ENCODE measurements at places on chromosomes 11 and 22.

DNA sequence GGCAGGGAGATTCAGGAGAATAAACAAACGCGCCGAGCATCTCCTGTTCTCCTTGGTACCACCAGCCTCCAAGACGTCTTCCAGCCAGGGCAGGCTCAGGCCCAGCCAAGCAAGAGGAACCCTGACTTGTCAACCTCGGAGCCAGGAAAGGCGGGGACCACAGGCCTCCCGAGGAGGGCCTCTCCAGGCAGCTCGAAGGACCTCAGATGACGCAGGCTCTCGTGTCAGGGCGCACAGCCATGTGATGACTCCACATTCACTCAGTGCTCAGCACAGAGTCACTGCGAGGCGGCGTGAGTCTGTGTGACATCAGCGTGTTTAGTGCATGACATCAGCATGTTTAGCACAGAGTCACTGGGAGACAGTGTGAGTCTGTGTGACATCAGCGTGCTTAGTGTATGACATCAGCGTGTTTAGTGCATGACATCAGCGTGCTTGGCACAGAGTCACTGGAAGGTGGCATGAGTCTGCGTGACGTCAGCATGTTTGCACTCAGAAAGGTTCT lies 241.4 kb downstream of the BRD1 start:
- no peak for DNase-seq

DNA sequence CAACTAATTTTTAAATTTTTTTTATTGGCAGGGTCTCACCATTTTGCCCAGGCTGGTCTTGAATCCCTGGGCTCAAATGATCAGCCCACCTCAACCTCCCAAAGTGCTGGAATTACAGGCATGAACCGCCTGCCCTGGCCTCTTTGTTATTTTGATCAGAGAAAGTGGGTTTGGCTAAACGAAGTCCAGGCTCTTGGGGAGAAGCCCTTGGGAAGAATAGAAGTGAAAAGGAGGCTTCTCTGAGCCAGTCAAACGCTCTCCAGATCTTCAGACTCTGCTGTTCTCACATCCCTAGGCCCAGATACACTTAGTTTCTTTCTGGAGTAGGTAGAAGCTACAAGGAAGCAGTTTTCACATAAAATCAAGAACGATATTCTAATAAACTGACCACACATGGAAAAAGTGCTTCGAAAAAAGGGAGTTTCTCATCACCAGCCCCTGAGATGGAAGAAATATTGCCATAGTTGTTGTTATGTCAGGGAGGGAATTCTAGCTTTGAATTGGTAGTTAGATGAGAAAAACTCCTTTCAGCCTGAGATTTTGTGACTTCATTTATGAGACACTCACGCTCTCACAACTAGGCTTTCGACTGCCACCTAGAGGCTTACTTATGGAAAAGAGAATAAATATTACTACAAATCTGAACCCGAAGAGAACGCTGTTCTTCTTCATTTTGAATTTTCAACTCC lies 41.7 kb upstream of the AQP11 start:
- DNase-seq: no peak

GRCh38 chr11:10725114-10725906 lies 25.7 kb upstream of the CTR9 start:
- DNase-seq: no peak

DNA sequence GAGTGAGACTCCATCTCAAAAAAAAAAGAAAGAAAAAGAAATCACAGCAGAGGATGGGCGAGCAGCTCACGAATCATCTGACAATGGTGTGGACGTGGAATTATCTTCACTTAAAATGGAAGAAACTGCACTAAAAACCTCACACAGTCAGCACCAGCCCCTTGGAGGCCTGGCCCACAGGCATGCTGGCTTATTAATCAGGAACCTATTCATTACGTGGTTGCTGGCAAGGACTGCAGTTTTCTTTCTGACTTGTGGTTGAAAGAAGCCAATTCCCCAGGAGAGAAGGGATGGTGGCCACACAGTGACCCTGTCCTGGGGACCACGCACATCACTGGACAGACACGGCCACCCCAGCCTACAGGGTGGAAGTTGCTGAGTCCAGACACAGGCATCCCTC lies 401.1 kb downstream of the CTTN start:
- DNase-seq: no peak

GRCh38 chr11:107014871-107015270 lies 3.4 kb downstream of the GUCY1A2 start:
- no peak for DNase-seq

DNA sequence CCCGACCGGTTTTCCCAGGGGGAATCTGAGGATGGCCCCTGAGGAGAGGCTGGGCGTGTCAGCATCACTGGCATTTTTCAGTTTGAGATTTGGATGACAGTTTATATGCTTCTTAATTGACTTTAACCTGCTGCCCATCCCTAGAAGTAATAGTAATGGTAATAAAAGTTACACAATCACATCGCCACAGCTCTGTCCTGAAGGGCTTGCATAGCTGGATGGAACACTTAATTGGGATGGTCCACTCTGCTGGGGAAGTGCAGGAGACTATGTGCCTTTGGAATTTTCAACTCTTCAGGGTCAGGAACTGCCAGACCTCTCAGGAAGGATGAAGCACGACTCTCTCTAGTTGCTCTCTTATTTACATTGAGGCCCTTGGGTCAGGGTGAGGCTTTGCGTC lies 16.2 kb downstream of the BARX2 start:
- DNase-seq: no peak

DNA sequence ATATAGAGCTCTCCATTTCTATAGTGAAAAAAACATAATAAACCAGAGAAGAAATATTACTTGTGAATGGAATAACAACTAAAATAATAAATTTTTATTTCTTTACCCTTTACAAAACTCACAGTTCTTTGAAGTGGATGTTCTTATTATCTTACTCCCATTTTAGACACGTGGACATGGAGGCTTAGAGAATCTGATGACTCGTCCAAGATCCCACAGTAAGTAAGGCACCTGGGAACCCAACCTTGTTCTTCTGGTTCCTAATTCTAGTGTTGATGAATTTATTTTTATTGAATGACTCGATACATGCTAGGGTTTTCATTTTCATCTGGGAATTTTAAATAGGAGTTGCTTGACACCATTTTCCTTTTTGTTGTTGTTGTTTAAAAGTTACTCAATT lies 1.8 kb downstream of the BPIFC start:
- DNase-seq: no peak

DNA sequence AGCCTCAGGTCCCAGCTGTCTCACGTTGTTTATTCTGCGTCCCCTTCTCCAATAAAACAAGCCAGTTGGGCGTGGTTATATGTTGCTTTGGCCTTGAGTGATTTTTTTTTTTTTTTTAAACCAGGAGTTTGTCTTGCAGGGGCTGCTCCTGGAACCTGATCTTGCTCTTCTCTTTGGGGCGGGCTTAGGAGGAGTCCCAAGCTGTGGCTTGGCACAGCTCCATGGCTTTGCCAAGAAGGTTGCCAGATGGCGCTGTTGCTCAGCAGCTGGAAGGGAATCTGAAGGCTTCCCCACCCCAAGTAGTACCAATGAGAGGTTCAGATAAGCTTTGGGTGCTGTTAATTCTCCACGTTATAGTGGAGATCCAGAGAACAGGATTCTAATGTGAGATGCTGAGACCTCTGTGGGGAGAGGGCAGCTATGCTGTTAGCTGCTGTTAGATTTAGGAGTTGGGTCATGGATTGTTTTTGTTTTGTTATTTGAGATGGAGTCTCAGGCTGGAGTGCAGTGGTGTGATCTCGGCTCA lies 2.0 kb upstream of the FERMT3 start:
- DNase-seq: peak; percentile 71

DNA sequence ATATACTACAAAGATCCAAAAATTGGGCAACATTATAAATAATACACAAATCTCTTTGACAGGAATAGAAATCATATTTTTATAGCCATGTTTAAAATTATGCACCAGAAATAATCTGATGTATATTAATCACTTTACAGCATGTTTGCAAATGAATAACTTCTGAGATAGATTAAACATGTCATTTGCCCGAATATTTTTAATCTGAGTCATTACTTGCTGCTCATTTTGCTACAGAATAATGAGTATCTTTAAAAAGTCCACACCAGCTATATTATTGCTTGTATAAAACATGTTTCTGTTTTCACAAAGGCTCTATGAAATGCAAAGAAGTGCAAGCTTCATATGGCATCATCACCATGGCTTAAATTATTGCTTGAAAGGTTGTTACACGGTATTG lies 336.8 kb downstream of the GUCY1A2 start:
- DNase-seq: no peak

GRCh38 chr11:71466358-71466757 lies 13.4 kb downstream of the NADSYN1 start:
- no peak for DNase-seq

GRCh38 chr11:77351281-77351886 lies 49.9 kb upstream of the GDPD4 start:
- no peak for DNase-seq

DNA sequence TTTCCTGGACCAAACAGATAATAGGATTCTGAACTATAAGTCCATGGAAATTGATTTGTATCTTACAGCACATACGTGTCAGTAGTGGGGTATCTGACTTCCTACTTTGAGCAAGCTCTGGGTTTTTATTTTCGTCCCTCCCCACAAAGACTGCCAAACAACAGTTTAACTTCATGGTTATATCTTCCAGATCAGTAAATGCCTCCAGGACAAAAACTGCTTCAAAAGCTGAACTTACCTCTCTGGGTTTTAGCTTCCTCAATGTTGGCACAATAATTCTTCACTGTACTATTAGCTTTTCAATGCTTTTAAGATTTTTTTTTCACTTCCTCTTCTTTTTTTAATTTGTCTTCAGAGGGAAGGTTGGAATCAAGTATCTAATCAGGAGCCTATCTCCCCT lies 4.2 kb upstream of the DPF2 start:
- no peak for DNase-seq

DNA sequence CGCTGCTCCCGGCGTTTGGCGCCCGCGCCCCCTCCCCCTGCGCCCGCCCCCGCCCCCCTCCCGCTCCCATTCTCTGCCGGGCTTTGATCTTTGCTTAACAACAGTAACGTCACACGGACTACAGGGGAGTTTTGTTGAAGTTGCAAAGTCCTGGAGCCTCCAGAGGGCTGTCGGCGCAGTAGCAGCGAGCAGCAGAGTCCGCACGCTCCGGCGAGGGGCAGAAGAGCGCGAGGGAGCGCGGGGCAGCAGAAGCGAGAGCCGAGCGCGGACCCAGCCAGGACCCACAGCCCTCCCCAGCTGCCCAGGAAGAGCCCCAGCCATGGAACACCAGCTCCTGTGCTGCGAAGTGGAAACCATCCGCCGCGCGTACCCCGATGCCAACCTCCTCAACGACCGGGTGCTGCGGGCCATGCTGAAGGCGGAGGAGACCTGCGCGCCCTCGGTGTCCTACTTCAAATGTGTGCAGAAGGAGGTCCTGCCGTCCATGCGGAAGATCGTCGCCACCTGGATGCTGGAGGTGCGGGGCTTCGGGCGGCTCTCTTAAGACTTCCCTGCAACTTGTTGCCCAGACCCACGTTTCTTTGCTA lies at the start of gene CCND1:
Gene CCND1, plus strand, starts transcription at position 162 of the 587 bp plus-strand sequence. Its CDS starts 158 bp downstream, at position 320.
- DNase-seq: no peak

GRCh38 chr11:65373839-65374580 lies 8.4 kb downstream of the SLC25A45 start:
- DNase-seq: no peak

GRCh38 chr11:73152861-73153483 lies 10.9 kb upstream of the FCHSD2 start:
- no peak for DNase-seq

DNA sequence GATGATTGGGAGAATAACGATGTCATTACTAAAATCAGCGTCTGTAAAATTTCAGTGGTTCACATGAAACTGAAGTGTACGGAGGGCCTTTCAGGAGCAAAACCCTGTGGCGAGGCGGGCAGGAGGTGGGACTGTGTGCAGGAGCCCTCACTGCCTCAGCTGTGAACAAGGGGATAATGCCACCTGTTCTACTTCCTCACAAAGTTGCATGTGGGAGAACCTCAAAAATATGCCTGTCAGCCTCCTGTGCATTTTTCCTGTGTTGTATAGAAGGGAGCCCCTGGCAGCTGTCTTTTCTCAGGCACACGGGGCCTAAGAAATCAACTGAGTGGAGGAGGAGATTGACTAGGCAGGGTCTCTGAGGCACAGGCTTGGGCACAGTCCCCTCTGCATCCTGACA lies 43.0 kb upstream of the MYO18B start:
- DNase-seq: no peak

DNA sequence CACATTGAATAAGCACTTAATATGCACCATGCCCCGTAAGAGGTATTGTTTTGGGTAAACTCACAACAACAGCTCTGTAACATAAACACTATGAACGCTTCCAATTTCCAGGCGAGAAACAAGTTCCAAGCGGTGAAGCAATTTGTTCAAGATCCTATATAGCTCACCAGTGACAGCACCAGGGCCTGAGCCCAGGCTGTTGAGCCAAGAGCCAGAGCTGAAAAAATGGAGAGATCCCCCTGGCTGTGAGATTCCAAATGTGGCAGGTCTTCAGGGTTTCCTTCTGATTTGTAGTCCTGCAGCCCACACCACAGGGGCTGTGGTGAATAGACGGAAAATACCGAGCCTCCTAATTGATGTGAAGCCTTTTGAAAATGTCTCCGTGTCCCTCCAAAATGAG lies 268.0 kb upstream of the KIRREL3 start:
- no peak for DNase-seq

- no peak for DNase-seq
Measured at GRCh38 chr22:29016067-29016938, 45.3 kb downstream of the C22orf31 start.

DNA sequence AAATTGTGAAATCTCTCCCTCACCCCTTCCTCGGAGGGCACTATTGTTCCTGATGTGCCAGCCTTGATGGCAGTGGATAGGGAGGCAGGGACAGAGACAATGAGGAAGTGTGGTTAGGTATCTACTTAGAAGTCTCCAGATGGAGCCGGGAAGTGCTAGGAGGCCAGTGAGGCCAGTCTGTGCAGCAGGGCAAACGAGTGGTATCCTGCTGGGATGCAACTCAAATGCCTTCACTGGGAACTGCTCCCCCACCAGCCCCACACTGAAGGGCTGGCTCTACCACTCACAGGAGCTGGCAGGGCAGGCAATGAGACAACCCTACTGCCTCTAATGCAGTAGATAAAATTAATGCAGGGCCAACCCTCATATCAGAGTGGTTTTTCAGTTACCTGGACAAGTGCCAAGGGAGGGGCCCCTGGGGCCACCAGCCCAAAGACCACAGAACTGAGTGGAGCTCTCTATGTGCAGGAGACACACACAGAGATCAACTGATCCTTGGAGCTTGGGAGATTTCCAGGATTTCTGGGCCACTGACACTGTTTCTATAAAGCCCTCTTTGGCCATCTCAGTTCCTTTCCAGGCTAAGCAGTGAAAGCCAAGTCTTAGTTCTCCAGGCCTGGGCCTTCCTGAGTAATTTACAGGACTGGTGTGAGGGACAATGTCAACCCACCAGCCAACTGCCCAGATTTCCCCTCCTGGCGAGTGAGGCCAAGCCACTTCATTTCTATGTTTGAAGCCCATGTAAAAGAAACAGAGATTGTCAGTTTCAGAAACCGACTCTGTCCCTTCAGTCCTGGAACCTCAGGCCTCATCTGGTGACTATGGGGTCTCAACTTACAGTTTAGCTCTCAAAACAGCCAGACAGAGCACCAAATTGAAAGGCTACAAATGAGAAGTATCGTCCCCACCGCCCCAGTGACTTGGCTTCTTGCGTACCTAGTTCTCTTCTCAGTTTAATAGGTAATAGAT lies 4.1 kb downstream of the MIF start:
- DNase-seq: no peak

GRCh38 chr22:25930083-25930482 lies 188.1 kb downstream of the MYO18B start:
- no peak for DNase-seq

- no peak for DNase-seq
Measured at GRCh38 chr11:13062115-13062514, 53.0 kb downstream of the RASSF10 start.

GRCh38 chr22:38236786-38237185 lies 35.0 kb downstream of the MAFF start:
- no peak for DNase-seq
